Iris pigment epithelial cell (primary cell): ENCODE measurements at places on chromosomes 6 and 20.

- DNase-seq: no peak
These were observed 381.0 kb upstream of the ARID1B start for GRCh38 chr6:156396068-156396771.

DNA sequence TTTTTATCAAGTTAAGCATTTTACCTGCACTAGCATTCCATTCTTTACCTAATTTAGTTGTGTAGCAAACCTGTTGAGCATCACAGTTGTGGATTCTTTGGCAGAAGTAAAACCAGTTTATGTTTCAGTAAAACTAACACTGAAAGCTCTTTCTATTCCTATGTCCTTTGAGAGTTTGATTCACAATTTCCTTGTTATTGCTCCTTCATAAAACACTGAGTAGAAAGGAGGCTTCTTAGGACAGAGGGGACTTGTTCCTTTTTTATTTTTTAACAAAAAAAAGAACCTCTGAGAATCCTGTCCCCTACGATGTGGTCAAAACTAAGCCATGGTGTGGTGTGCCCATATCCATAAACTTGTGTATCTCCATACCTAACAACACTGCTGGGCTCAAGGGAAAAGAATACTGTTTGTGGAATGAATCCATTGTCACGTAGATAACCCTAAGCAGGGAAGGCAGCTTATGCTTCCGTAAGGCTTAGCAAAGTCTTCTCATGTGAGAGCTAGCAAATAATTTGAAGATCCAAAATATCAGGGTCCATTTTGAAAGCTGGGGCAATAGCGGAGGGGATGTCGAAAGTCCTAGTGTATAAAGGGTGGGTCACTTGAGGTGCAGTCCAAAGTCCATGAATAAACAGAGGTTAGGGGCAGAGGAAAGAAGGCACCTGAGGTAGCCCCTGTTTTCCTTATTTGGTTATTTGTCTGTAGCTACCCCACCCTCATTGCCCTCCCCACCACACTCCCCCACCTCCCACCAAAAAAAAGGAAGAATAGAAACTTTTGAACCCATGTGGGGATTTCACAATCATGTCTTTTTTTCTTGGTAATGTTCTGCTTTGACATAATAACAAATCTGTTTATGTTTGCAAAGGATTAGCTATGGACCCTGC, 71.0 kb downstream of the PLAGL1 start:
- no peak for DNase-seq

DNA sequence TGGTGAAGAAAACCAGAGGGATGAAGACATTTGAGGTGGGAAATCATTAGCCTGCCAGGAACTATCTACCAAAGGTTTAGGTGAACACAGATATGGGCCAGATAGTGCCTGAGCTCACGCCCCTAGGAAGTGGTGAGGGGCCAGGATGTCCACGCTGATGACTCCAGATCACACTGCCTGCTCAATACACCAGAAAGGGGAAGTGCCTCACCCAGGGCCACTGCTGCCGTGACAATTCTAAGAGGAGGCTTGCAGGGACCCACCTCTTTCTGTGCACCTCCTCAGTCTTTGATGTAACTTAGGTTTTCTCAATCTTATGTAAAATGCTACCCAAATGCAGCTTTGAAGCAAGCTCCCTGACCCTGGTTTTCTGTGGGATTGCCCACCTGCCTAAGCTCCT, 5.4 kb upstream of the RAB44 start:
- DNase-seq: no peak

GRCh38 chr6:148521158-148521557, 178.5 kb downstream of the SASH1 start:
- no peak for DNase-seq

DNA sequence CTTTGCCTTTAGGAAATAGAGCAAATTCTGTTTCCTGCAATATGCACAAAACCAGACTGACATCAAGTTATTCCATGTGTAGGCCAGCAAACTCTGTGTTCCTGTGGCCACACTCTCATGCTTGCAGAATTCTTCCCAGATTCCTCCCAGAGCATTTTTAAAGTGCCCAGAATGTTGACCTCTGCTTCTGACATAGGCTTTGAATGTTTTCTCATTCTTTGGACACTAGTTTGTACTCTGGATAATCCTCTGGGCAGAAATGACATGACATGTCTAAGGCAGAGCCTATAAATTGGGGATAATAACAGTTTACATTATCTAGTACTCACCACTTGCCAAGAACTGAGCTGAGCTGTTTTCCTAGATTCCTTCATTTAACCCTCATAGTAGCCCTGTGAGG, 9.2 kb upstream of the EFHC1 start:
- peak; percentile 58 for DNase-seq

DNA sequence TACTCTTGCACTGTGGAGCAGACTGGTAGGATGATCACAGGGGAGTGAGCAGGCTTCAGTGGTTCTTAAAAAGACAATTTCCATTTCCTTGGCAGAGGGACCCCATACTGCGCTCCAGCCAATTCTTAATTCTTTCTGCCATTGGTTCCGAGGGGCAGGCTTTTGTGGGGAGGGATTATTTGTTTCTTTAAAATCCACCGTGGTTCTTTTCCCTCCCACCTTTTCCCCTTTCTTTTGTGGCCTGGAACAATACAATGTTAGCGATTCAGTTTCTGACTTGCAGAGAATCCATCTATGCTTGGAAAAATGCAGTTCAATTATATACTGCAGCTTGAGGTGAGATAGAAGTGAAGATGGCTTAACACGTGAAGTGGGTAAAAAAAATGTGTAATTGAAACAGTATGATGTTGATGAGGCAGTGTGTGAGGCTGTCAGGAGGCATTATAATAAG, 379.0 kb upstream of the FLRT3 start:
- DNase-seq: no peak

GRCh38 chr20:55782224-55782911, 223.0 kb downstream of the CBLN4 start:
- DNase-seq: no peak
